8988T (cell line): ENCODE measurements at places on chromosomes 7 and 10.

DNA sequence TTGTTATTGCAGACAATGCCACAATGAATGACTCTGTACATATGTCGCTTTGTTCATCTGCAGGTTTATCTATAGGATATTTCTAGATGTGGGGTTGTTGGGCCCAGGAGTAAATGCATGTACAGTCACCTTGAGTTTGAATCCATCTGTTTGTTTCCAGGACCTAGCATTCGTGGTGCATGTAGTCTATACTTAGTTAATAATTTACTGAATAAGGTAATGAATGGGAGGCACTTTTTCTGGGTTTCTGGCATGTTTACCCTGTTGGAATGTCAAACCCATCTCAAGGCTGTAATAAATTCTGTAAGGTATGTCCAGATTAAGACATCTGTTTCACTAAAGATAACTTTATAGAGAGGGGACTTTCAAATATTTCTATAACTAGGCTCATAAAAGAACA, 23.5 kb downstream of the HECTD2 start:
- DNase-seq, result no peak

DNA sequence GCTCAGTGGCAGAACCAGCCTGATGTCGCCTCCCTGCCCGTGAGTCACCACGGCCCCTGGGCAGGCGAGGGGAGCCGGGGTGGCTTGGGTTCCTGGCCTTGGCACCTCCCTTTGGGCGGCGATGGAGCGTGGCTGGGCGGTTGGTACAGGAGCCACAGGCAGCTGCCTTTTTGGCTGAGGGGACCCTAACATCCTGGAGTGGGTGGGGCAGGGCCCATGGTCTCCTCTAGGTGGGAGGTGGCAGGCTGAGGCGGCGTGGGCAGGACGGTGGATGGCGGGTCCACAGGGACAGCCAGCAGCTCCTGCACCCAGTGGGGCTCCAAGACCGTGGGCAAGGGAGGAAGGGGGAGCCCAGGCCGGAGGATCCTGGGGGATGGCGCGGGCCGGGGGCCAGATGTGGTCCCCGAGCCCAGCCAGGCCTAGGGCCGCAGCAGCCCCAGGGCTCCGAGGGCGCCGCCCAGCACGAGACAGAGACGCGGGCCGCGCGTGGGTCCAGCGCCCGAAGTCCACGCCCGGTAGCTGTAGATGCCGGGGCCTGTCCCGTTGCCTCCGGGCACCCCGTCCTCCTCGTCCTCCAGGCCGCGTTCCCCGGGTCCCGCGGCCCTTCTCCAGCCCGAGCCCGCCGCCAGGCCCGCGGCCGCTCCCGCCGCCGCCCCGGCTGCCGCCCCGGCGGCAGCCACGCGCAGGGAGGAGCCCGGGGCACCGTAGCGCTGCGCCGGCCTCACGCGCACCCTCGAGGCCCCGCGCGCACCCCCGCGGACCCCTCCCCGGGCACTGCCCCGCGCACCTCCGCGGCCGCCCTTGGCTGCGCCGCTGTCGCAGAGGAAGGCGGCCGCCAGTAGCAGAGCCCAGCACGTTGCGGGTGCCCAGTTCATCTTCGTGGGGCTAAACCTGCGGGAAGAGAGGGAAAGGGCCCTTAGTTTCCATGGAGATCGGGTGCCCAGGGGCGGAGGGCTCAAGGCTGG, 1.3 kb downstream of the SPRN start:
- DNase-seq, result no peak

DNA sequence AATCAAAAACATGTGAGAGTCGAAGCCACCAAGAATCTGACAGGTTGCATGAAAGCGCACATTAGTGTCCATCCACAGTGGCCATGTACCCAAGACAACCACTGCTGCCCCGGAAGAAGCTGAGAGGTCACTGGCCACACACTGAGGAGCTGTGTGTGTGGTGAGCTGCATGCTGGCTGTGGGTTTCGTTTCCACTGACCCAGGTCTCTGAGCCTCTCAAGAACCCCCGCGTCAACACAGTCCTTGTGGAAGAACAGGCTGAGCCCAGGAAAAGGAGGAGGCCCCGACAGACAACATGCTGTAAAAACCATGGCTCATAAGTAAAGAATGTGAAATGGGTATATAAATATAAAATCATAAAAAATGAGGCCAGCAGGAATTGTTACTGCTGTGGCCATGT, 8.2 kb downstream of the VIPR2 start:
- no peak for DNase-seq

DNA sequence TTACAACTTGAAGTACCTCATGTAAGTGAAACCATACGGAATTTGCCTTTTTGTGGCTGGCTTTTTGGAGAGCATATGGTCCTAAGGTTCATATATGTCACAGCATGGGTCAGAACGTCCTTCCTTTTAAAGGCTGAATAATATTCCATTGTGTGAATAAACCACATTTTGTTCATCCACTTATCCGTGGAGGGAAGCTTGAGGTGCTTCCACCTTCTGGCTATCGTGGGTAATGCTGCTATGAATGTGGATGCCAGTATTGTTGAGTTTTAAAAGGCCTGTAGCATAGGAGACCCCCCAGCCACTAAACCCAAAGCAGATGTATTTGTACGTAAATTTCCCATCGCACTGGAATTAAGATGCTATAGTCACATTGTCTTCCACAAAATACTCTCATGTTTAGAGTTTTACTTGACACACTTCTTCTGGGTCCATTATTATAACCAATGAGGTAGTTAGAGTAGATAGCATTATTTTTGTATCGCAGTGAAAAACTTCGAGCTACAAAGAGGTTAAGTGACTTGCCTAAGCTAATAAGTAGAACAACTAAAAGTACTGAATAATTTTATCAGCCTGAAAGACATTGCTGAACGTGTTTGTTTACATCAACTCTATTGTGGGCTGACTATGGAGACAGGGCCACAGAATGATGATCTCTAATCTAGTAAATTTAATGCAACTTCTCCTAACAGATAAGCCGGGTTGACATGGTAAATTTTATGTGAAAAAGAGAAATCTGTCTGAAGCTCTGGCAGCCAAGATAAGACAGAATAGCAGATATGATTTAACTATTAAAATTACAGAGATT, 183.0 kb upstream of the CTBP2 start:
- DNase-seq, result no peak

- no peak for DNase-seq
Observed at GRCh38 chr7:28800150-28800549, 158.0 kb downstream of the TRIL start.

GRCh38 chr7:44384586-44385433, 59.4 kb upstream of the CAMK2B start:
- no peak for DNase-seq

GRCh38 chr7:103349805-103350204, 2.4 kb downstream of the PSMC2 start:
- DNase-seq, result no peak

- DNase-seq, result no peak
Observed at GRCh38 chr10:97763411-97763810, 8.4 kb downstream of the SFRP5 start.

DNA sequence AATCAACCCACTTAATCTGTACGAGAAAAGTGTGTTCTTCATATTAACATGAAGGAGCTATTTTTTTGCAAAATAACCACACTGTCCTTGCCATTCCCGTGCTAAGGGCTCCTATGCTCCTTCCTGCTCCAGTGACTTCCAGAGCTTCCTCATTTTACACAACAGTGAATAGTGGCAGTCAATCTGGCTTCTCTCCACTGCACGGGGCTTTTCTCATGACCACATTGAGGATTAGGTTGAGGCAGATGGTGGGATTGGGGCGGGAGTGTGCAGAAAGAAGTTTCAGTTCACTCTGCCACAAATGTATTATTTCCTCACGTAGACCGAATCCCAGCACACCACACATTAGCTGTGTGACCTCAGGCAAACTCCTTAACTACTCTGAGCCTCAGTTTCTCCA, 235.1 kb downstream of the ARHGAP12 start:
- DNase-seq, result no peak

GRCh38 chr10:76675951-76676587, 961.5 kb downstream of the KCNMA1 start:
- DNase-seq, result no peak

DNA sequence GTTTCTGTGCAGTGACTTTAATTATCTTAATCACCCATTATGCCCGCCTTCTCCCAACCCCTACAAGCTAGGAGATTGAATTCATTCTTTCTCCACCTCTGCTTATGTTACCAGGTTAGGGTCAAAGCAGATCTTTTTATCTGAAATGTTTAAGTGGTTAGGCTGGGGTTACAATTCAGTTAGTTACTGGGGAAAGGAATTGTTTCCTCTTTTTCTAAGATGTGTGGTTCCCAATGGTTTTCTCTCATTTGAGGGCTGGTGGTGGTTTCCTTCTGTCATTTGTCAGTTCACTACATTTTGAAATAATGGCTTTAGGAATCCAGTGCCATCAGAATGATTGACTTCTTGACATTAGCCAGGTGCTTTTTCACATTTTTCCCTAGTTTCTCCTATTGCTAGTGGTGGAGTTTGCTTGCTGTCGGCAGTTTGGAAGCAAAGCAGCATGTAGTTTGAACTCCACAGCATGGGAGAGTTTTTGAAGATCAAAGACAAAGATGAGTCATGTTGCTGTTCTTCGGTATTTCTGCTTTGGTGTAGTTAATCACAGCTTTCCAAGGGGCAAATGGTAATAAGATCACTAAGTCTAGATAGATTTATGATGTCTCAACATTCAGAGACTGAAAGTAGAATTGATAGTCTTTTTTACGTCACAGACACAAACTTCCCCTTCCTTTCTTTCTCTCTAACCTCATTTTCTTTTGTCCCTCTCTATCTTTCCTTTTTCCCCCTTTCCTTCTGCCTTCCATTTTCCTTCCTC, 168.2 kb downstream of the SND1 start:
- no peak for DNase-seq
